ENCODE measurements at places on chromosomes 11 and 22.

- DNase-seq = no peak
These were observed 4.1 kb upstream of the MUC6 start for GRCh38 chr11:1040428-1041148.

GRCh38 chr11:12088047-12088481, 22.3 kb upstream of the MICAL2 start:
- DNase-seq = no peak

DNA sequence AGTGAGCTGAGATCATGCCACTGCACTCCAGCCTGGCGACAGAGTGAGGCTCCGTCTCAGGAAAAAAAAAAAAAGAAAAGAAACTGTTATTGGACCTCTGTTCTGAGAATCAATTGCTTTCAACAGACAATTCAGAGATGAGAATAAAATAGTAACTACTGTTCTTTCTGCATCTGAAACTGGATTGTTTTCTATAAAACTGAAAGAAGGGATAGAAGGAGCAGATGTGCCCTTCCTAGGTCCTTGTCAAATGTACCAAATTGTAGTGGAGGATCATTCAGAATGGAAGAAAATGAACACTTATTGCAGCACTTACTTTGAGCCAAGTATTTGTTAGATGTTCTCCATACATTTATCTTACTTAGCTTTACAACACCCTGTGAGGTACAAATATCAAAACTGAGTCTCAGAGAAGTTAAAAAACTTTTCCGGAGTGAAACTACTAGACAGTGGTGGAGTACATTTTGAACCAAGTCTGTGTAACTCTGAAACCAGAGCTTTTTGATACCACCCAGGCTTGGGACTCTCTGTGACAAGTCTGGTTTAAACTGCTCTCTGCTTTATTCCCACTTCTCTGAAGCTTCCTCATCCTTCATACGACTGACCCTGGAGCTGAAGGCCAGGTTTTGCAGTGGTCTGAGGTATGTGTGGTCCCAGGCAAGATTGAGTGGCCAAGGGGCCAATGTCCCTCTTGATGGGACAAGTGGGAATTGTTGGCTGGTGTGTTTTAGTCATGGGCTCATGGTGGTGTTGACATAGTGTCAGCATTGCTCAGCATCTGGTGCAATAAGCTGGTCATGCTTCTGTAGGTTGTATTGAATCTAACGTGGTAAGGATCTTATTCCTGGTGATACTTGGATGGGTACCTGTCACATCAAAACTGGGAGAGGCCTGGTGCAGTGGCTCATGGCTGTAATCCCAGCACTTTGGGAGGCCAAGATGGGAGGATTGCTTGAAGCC, 48.2 kb upstream of the CCDC134 start:
- no peak for DNase-seq

- no peak for DNase-seq
These were observed 10.9 kb downstream of the INS start for GRCh38 chr11:2149864-2150847.

- no peak for DNase-seq
These were observed 23.8 kb downstream of the PACSIN2 start for GRCh38 chr22:42991010-42991651.

DNA sequence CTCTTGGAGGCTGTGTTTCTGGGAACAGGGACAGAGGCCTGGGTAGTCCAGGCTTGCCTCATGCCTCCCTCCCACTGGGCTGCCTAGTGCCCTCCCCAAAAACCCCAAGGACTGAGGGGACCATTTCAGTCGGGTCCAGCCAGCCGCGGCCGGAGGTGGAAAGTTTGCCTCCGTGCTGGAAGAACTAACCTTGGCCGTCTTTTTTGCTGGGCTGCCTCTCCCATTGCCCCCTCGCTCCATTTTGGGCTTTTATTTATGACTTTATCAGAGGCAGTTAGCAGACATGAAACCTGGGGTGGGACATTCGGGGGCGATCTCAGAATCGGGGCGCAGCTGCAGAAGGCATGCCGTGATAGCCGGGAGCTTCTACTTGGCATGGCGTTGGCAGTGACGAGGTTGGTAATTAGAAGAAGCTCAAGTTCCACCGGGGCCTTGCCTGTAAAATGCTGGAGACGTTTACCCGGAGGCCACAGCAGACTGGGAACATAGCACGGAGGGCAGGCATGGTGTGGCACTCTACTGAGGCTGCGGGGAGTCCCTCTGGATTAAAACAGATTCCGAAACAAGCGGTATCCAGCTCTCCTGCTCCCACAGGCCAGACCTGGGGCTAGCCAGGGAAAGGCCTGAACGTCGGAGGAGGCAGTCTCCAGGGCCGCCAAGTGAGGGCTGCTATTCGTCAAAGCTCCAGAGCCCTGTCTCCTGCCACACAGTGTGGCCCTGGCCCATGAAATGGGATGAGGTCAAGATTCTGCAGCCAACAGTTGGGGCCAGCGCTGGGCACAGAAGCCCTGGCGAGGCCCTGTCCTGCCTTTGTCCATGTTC, 76.4 kb upstream of the PPARA start:
- no peak for DNase-seq

DNA sequence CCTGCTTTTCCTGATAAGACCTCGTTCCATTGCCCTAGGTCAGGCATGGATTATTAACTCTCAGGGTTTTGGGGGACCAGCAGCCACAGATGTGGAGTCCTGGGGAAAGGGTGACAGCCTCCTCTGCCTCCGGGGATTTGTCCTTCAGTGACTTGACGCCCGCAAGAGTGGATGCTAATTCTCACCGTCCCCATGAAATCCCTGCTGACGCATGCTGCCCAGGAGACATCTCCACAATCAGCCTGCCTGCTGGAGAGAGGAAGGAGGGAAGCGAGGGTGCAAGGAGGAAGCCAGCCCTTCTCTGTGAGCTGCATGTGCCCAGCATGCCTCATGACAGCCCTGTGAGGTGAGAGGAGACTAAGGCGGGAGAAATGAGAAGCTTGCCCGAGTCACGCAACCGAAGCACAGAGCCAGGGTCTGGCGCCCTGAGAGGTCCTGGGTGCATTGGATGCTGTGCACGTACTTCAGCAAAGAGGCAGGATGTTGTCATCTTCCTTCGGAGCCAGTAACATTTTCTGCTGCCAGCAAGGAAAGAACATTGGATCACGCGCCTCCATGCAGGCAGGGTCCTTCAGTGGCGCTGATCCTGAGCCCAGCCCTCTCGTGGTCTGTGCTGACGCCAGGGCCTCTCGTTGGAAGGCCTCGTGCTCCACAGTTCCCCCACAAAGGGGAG, 27.3 kb upstream of the KRTAP5-6 start:
- DNase-seq = no peak

DNA sequence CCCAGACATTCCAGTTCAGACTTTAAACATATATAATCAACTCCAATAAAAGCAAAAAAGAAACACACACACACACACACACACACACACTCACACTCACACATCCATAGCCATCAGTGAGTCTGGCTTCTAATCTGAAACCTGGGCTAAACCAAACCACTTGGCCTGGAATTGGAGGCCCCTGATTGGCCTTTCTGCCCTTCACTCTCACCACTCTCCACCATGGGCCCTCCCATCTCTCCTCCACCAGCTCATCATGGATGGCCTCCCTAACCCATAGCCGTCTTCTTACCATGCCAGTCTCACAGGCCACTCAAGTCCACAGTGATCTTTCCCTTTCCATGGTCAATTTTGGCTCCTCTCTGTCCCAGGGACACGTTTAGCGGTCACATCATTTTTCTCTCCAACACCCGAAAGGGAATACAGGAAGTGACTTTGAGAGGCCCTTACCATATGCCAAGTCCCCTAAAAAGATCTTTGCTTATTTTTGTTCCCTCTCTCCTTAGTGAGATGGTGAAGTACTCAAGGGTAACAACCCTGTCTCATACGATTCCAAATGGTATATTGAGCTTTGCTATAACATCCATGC, 66.6 kb downstream of the ENDOD1 start:
- no peak for DNase-seq

GRCh38 chr11:64156235-64157011, 9.5 kb downstream of the MACROD1 start:
- DNase-seq = no peak

DNA sequence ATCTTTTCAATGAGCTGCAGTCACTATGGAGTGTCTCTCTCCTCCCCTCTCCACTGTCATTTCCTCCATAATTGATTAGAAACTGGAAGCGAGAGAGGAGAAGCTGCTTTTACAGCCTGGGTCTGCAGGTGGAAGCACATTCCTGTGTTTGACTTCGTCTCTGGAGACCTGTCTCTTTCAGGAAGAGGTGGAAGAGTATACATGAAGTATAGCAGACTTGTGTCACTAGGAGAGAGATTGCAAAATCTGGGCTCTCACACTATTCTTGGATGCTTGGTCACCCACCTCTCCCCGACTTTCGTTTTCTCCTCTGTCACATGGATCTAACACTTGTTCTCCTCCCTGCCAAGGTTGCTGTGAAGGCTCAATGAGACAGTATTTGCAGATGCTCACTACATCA, 323.3 kb downstream of the NTM start:
- no peak for DNase-seq

DNA sequence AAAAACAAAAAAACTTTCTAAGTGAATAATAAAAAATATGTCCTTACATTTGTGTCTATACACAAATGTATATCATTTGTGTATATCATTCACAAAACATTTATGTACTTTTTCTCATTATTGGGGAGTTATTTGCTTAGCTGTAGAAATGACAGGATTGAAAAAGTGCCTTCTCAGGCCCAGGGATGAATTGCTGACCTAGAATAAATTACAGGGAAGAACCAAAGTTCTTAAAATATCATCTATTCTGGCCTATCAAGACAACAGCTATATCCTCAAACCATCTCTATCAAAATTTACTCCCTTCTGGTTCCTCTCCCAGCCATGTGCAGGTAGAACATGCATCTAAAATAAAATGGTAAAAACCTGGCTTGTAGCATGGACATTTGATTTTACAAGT, 1.9 kb upstream of the RAB6A start:
- no peak for DNase-seq

DNA sequence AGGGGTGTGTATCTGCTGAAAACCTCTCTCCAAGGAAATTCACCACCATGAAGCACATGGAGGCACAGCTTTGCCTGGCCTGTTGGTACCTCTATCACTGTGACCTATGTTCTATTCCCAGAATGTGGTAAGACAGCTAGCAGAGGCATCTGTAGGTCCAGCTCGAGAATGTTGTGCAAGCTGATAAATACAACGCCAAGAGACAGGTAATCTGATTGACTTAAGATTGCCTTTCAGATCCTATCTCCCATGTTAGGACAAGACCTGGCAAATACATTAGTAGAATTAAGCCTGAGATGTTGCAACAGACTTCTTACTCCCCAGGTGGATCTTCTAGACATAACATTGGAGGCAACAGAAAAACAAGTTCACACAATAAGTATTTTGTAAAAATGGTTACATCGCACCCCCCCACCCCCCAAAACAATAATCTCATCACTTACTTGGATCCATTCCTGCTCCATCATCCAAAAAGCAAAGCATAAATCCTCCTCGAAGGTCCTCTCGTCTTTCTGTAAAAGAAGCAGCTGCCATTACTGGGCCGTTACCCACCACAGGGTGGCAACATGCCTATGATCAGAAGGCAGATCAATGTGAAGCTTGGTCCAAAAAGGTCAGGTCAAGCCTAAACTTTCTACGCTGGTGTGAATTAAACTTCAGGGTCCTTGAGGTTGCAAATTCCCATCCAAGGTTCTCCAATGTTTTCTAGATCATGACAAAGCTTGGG, 18.5 kb downstream of the MORC2 start:
- DNase-seq = no peak

- no peak for DNase-seq
These were observed 114.7 kb downstream of the CRYBB2 start for GRCh38 chr22:25334162-25334490.

DNA sequence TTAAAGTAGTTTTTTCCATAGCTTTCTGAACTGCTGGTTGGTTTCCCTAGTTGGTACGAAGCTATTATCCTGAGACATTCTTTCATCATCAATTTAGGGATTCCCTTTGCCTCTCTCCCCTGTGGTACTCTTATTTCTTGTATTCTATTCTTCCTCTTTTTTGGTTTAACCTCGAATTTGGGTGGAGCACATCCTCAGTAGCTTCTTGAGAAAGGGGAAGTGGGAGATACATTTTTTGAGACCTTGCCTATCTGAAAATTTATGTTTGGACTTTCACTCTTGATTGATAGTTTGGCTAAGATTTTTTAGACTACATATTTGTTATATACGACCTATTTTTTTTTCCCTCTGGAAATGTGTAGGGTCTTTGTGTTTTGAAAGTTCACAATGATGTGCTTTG, 121.7 kb upstream of the ZBED5 start:
- no peak for DNase-seq

- DNase-seq = no peak
These were observed 57.3 kb downstream of the AMOTL1 start for GRCh38 chr11:94825481-94825880.

GRCh38 chr11:91365986-91366585, 858.5 kb upstream of the FAT3 start:
- DNase-seq = no peak

- DNase-seq = no peak
These were observed 201.4 kb downstream of the ADAMTS15 start for GRCh38 chr11:130649801-130650200.

- DNase-seq = no peak
These were observed 83.5 kb downstream of the BDNF start for GRCh38 chr11:27616711-27617110.

DNA sequence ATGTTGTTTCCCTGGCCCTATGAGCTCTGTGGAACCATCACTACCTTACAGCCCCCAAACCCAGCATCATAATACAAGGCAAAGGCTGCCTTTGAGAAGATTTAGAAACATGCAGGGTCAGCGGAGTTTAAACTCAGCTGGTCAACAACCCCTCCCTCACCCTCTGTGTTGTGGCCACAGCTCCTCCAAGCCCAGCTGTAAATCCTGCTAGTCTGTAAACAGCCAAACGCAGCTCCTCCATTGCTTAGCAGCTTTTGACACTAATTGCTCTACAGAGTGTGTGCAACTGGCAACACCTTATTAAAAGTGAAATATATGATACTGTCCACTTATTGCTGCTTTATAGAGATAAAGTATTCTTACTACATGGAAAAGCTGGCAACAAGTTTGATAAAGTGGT, 29.1 kb downstream of the OPCML start:
- DNase-seq = no peak

DNA sequence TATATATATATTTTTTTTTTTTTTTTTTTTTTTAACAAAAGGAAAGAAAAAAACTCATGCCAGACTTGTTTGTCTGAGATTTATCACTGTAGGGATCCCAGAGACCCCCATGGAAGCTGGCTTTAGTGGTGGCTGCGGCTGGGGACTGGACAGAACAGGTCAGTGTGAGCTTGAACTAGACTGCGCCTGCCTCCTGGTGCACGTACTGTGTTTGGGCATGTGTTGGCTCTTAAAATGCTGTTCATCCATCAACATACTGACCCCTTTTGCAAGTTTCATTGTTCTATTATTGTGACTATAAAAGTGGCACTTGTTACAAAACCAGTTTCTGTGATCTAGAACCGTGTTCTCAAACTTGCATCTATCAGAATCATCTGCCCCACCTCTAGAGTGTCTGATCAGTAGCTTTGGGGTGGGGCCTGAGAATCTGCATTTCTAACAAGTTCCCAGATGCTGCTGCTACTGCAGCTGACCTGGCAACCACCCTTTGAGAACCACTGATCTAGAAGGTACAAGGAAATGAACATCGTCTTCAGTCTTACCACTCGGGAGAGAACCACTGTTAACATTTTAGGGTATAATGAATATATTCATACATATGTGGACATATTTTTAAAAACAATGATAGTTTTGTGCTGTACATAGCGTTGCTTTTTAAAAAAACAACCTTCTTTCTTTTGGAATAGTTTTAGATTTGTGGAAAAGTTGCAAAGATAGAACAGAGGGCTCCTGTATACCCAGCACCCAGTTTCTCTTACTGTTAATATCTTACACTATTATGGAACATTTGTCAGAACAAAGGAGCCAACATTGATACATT, 54.0 kb downstream of the ZNRF3 start:
- DNase-seq = no peak

Measured in GM19239 (cell line).